ENCODE measurements at places on chromosomes 4 and X.
A peak's percentile ranks its signal among the peaks of the same experiment; 100 is the strongest.

DNA sequence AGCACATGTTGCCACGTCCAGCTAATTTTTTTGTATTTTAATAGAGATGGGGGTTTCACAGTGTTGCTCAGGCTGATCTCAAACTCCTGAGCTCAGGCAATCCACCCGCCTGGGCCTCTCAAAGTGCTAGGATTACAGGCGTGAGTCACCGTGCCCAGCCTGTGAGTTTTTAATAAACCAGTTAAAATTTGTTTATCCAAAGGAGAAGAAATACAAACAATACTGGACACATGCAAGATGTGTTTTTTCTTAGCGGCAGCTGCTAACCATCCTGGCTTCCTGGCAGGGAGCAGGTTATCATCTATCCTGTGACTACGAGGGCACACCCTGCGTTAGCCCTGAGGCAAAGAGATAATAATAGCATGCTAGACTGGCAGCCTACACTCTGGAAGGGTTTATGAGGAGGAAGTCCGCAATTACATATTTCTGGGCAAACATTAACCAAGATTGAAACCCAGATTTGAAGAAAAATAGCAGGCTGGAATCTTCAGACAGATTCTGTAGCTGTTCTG is 191.4 kb downstream of the SPRY1 start:
- peak; percentile 81 for DNase-seq

GRCh38 chr4:54657551-54658251 is at the start of gene KIT:
Gene KIT (plus strand): TSS chr4:54657957. CDS start chr4:54658015, 58 bp downstream.
- no peak for DNase-seq

DNA sequence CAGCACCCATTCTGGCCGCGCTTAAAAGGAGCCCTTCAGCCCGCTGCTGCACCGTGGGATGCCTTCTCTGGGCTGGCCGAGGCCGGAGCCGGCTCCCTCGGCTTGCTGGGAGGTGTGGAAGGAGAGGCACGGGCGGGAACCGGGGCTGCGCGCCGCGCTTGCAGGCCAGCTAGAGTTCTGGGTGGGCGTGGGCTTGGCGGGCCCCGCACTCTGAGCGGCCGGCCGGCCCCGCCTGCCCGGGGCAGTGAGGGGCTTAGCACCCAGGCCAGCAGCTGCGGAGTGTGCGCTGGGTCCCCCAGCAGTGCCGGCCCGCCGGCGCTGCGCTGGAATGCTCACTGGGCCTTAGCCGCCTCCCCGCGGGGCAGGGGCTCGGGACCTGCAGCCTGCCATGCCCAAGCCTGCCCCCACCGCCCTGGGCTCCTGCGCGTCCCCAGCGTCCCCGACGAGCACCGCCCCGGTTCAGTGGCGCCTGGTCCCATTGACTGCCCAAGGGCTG is 111.3 kb downstream of the PCDH18 start:
- no peak for DNase-seq

- DNase-seq, result peak; percentile 57
Observed at GRCh38 chrX:21972721-21973120, 32.2 kb downstream of the SMS start.

DNA sequence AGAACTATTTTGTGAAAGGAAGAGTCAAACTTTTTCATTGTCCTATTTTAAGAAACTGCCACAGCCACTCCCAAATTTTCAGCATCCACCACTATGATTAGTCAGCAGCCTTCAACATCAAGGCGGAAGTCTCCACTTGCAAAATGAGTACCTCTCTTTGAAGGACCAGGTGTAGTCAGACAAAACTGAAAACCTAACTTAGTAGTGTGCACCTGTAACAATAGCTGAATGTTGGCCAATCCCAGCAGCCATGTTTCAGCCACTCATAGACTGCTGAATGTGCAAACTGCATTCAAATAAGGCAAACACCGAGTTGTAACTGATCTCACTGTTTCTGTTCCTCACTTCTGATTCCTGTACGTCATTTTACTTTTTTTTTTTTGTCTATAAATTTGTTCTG is 341.1 kb downstream of the IL15 start:
- no peak for DNase-seq

DNA sequence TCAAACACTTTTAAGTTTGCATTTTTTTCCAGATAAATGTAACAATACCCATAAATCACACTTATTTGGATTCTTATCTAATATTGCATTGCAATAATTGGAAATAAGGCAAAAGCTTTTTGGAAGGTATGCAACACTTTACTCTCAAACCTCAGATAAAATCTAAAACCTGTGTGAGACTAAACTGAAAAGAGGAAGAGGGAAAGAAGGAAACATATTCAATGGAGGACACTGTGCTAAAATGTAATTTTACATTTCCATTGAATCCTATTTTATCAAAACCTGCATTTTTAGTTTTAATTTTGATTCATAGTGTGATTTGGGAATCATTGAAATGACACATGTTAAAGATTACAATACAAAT is 99.4 kb downstream of the HPGD start:
- DNase-seq, result no peak

DNA sequence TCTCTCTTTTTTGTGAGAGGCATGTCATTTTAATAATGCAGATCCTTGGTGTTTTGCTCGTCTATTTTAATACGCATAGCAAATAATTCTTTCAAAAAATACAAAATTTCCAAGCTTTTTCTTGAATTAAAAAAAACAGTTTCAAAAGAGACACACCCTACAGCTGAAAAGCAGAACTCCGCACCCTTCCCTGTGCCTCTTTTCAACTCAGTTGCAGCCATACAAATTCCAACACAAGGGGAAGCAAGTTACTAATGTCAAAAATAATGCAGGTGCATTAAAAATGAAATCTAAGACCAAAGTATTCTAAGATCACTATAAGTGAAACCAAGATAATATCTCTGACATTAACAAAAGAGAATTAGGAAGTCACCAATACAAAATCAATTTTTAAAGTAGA is 66.6 kb downstream of the NR3C2 start:
- DNase-seq, result no peak

DNA sequence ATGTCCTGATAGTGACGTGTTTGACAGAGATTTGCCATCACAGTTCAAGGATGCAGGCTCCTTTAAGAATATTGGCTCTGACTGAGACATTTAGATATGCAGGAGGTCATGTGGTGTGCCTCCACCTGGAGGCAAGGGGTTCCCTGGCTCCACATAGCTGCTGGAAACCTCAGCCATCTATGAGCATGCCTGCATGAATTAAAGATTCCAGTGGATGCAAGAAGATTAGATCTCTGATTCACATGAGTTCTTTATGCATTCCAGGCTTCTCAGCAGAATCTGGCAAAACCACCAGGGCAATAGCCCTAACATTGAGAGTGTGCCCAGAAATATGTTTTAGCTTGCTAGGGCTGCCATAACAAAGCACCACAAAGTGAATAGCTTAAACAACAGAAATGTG is 298.5 kb upstream of the AADAT start:
- no peak for DNase-seq

DNA sequence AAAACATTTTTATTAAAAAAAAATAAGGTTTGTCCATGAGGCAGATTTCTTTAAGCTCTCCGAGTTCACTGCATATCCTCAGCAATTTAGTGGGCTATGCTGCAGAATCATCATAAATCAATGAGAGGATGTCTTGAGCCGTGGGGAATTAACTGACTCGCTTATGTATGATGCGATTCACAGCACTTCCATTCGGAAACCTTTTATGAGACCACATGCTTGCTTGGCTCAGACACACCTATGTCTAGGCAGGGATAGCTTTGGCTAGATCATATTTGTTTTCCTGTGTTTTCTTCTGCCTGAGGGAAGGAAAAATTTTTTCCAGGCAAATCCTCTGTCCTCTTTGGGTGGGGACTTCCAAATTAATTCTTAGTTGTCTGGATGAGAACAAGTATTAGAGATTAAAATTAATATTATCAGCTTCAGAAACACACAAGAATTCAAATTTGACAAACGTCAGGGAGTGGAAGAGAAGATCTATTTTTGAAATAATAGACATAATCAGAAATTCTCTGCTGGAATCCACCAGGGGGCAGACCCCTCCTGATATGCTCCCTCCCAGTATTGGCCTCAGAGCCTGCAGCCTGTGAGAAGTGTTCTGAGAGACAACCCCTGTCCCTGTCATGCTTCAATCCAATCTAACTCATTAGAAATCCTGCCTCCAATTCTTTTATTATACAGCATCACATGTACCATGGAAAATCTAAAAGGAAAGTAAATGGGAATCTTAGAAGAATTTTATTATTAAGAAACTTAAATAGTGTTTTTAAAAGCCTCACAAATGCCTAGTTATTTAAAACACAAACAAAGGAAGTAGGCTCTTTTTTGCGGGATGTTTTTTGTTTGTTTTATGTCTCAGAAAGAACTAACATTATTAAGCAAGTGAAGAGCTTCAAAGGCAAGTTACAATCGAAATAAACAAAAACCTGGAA is 345.1 kb upstream of the TACR3 start:
- DNase-seq, result peak; percentile 43

GRCh38 chr4:8917868-8918783 is 46.5 kb upstream of the HMX1 start:
- peak; percentile 28 for DNase-seq

GRCh38 chr4:167183036-167183435 is 51.3 kb downstream of the SPOCK3 start:
- DNase-seq, result no peak

GRCh38 chr4:176274441-176274840 is 5.4 kb upstream of the ASB5 start:
- DNase-seq, result peak; percentile 67

DNA sequence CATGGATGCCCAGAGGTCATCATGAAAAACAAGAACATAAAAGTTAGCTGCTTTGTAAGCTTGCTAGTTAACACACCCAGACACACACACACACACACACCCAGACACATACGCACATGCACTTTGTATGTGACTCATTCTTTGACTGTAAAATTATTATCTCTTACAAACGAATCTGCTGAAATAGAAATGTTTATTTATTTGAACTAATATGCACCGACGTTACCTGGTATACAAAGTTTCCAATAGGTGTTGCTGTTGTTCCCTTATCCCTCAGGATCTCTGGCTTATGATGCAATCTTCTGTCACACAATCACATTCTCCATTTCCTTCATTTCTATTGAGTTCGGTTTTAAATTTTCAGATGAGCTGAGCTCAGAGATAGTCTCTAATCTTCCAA is 209.3 kb downstream of the PTTG2 start:
- DNase-seq, result peak; percentile 56

GRCh38 chr4:139535871-139536234 is 20.2 kb downstream of the SETD7 start:
- no peak for DNase-seq

GRCh38 chrX:118615141-118615540 is 112.3 kb upstream of the IL13RA1 start:
- no peak for DNase-seq

DNA sequence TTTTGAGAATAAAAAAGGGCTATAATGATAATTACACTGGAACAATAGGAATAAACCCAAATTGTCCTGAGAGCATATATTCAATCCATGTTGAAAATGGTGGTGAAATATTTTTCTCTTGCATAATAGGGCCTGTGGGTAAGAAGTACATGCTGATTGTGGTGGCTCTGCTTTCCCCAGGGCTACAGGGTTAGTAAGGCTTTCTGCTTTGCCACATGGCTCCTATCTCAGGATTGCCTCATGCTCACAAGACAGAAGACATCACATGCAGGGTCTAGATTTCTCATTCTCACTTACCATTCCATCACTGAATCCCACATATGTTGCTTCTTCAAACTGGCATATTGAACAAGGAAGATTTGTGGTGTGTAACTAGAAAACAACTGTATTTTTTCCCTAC is 12.4 kb upstream of the VEGFC start:
- DNase-seq, result peak; percentile 38

DNA sequence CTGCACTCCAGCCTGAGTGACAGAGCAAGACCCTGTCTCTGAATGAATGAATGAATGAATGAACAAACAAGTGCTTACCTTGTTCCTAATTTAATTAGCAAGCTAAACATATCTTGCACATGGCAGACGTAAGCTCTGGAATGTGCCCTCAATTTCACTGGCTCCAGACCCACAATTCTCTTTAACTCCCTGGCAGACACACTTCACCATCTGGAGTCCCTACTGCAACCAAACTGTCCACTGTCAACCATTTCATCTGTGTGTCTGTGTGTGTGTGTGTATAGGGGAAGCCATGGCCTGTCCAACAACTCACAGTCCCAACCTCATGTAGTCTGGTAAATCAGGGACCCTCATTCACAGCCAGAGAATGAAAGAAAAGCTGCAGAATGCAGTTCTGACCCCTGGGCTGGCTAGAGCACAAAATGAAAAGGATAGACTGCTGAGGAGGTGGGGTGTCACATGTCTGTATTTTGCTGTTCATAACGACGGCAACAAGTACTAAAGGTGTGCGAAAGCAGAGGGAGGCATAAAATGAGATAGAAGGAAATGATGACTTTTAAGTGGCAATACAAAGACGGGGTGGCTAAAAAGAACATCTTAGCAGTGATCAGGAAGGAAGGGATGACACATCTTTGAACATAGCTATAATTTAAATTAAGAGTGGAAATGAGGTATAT is 114.1 kb downstream of the TSPAN5 start:
- DNase-seq, result no peak

DNA sequence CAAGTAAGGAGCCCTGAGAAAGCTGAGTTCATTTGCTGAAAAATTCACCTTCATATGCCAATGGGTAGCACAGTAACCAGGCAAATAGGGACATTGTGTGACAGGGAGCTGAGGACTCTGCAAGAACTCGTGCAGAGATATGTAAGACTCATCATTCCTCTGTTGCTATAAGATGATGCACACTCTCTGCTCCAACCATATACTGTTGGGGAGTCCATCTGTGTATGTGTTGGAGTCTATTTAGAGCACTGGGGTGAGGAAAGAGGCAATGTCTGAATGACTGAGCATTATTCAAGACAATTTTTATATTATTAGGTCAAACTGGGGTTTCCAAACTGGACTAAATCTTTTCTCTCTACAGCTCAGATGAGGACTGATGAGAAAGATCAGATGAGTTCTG is 100.4 kb downstream of the QRFPR start:
- no peak for DNase-seq

- no peak for DNase-seq
Observed at GRCh38 chr4:4857809-4858508, 1.5 kb upstream of the MSX1 start.

GRCh38 chr4:184812199-184812542 is 13.6 kb downstream of the ACSL1 start:
- DNase-seq, result no peak

- peak; percentile 97 for DNase-seq
Observed at GRCh38 chr4:140037353-140038030, 116.5 kb downstream of the MAML3 start.

DNA sequence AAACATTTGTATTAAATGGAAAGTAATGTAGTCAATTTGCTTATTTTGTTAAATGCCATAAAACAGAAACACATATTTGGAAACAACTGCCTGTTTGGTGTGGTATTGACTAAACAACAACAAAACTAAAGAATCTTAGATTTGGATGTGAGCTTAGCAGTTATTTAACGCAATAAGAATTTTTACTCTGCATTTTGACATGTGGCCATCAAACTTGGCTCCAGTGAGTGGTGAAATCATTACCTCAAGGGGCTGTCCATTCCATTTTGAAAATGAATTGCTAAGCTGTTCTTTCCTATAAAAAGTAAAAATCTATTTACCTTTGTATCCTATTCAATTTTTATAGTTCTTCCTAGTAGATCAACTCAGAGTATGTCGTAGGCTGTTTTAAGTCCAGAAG is 84.2 kb downstream of the DKK2 start:
- DNase-seq, result no peak

- DNase-seq, result no peak
Observed at GRCh38 chrX:129512409-129512808, 10.9 kb downstream of the SMARCA1 start.

GRCh38 chr4:26081795-26082498 is 167.9 kb downstream of the SMIM20 start:
- DNase-seq, result peak; percentile 76

GRCh38 chrX:98357146-98357545 is 1473.4 kb downstream of the RPA4 start:
- DNase-seq, result no peak

Data from bronchial epithelial cell (primary cell).